ENCODE measurements at places on chromosomes 1 and 21.

- no peak for DNase-seq
Measured at GRCh38 chr1:20409012-20409411, 77.0 kb downstream of the CAMK2N1 start.

- no peak for DNase-seq
Measured at GRCh38 chr1:161511018-161511755, 5.9 kb downstream of the FCGR2A start.

GRCh38 chr1:182404781-182405180 lies 4.3 kb upstream of the TEDDM1 start:
- DNase-seq = no peak

DNA sequence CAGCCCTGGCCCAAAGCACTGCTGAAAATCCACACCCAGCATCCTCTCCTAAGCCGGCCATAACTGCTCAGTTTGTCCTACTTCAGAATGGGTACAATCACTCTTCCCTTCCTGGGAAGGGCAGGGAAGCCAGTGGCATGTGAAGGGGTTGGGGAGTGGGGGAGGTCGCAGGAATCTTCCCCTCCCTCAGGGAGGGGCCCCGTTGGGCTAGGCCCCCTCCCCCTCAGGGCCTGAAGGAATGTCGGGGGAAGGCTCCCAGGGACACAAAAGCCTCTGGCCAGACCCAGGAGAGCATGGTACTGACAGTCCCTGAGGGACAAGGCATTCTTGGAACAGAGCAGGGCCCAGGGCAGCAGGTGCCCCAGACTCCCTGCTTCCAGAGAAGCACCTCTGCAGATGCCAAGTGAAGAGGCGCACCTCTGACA lies 1.2 kb downstream of the ELOVL1 start:
- no peak for DNase-seq

GRCh38 chr1:116923421-116923820 lies 13.7 kb downstream of the PTGFRN start:
- DNase-seq = no peak
